ENCODE measurements at places on chromosomes 3 and 15.

DNA sequence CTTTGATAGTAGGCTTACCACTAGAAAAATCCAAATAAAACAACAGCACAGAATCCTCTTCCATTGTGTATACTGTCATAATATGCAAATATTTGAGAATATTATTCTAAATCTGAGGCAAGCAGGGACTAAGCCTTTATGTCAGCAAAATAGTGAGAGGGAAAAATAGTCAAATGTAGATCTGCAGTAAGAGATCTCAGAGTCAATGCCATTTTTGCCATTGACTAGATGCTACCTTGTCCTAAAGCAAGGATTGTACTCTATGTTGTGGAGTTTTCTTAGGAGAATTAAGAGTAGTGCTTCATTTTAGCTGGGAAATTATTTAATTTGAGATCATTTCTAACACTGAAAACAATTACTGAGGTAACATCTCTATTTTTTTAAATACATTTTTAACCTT, 50.2 kb downstream of the IQCH start:
- no peak for DNase-seq

DNA sequence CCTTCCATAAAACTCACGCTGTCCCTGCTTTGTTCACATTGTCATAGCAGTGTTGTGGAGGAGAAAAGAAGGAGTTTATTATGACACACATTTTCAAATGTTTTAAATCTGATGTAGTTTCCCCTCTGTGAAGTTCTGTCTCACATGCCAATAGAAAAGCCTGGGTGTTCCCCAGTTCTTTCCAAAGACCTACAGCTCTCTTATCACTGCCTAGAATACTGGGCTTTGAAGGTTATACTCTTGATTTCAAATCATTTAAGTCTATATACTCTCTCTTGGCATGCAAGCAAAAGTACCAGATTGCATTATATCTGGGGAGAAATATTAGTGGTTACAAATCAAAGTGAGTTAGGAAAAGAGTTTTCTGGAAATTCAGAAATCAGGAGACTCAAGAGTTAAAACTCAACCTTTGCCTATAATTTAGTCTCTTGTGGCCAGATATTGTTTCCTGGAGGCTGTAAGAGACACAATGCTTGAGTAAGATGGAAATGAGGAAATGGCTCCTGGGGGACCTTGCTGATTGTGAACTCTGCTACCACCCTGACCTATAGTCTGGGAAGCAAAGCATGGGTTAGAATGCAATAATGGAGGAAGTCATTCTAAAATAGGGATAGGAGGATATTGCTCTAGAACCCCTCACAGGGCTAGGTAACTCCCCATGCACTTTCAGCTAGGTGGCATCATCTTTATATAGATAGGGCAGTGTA, 182.8 kb downstream of the KCNAB1 start:
- no peak for DNase-seq

- peak; percentile 67 for DNase-seq
These were observed 20.7 kb downstream of the PPP1R2 start for GRCh38 chr3:195522254-195523023.

- peak; percentile 64 for DNase-seq
These were observed 55.4 kb downstream of the ABHD2 start for GRCh38 chr15:89143503-89144162.

DNA sequence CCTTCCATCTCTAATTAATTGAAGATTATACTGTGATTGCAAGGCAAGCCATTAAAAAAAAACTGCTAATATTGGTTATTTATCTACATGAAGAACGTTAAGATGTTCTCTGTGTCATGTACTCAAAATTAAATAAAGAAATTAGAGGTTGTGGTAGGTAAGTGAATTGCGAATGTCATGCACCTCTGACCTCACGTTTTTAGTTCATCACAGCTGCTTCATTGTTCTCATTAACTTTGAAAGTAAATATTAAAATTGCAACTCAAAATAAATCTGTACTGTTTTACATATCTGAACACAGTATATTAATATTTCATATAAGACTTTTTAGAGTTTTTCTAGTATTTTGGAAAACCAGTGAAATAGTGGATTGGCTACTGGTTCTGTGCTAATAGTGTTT, 94.0 kb downstream of the KLHL25 start:
- no peak for DNase-seq

DNA sequence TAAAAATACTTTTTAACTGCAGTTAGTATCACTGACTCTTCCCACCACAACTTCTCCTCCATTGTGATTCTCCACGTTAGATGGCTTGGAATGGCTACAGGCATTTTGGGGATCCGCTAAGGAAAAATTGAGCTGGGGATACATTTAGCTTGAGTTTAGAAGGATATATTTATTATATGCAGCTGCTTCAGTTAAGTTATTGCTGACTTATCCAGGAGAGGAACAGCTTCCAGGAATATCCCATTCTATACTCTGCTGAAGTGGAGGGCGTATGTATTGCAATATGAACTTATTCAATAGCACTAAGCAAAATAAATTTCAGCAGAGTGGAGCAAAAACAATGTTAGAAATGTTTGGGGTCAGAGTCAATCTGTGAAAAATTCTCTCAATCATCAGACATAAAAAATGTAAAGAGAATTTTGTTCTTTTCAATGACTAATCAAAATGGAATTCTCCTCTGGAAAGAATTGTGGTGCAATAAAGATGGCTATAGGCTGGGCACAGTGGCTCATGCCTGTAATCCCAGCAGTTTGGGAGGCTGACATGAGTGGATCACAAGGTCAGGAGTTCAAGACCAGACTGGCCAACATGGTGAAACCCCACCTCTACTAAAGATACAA, 84.7 kb downstream of the NCEH1 start:
- no peak for DNase-seq

GRCh38 chr3:127141921-127142730, 50.8 kb upstream of the PRR23E start:
- no peak for DNase-seq

DNA sequence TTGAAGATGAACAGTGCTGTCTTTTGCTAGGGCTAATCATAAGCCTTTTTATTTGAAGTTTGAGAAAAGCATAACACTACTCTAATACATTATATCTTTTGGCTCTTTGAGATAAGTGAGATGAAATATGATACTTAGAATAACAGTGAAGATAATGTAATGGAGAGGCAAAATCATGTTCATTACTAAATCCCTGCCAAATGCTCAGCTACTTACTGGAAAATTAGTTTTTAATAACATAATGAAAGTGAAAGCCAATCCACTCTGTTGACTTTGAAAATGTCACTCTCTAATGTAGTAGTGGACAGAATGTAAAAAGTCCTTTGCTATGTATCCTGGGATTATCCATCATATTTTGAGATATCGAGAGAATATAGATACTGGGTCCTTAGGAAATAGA, 35.9 kb upstream of the MYH15 start:
- no peak for DNase-seq

DNA sequence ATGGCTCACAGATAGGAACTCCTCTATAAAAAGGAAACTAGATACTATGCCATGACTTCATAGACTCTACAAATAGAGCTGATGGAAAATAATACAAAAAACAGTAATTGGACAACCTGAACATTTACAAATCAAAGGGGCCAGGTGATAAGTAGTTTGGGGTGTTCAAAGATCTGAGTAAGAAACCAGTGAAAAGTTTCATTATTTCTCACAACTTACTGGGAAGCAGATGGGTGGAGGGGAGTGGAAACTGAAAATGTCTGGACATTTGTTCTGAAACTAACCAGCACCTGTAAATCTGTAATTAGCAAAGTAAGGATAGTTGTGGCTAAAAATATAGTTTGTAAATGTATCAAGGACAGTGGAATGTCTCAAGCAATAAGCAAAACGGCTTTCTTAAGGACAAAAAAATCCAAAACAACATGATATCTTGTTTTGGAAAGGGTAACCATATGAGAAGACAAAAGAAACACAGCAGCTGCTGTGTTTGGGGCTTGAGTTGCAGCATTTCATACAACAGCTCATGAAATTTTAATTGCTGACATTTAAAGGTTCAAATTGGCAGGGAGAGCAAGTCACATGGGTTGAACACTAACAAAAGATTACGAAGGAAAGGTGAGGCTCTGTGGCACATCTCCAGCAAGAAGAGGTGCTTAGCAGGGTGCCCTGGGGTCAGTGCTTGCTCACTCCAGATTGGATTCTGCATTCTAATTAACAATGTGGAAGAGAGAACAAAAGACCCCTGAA, 26.8 kb upstream of the THBS1 start:
- DNase-seq: no peak

DNA sequence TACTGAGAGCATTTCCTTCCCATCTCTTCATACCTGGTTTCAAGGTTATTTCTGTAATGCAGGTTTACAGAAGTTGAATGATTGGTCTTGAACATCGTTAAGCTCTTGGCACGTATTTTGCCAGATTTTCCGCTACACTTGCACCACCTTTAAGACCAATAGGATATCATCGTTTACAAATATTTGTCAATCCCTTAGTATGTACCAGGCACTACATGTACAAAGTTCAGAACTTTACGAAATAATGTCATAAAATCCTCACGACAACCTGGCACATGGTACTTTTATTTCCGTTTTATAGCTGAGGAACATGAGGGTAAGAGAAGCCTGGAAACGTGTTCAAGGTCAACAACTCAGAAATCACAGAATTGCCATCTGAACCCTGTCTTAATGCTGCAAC, 6.3 kb downstream of the LRRK1 start:
- no peak for DNase-seq

DNA sequence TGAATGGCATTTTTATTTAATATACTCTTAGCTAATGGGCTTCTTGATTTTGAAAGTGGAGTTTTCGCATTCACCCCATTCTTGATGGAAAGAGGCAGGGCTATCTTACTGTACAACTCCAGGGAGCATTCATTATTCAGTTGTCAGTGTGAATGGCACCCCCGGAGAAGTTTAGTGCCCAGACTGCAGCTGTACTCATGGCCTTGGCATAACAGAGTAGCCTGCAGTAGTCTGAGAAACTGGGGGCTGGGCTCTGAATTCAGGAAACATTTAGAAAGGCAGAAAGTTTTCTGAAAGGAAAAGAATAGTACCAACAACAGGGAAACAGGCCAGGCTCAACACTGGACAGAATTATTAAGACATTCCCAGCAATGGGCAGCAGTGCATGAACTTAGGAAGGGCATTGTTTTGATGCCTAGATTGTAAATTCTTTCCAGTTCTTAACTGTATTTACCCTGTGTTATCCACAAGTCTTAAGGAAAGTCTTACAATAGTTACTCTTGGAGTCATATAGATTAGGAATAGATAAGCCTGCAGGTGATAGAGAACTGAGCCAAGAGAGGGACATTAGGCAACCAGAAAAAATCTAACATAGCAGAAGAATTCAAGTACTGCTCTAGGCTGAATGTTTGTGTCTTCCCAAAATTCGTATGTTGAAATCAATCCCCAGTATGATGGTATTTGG, 44.4 kb downstream of the TIPARP start:
- no peak for DNase-seq
